ENCODE measurements at places on chromosomes 3 and 15.

DNA sequence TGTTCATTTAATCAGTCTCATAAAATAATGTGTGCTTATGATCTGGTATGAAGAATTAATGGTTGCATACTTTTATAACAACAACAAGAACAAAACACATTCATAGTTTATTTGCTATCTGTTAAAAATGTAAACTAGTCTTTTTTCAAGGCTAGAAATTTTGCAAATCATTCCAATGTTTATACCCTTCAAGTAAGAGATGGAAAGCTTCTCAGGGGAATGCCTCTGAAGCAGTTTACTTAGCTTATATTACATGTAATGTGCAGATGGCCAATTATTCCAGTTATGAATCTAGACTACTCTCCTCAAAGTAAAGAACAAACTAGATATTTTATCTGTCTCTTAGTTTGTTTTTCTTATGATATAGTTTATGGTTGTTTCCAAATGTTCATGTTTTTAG, 575.4 kb downstream of the NAALADL2 start:
- DNase-seq, result no peak

DNA sequence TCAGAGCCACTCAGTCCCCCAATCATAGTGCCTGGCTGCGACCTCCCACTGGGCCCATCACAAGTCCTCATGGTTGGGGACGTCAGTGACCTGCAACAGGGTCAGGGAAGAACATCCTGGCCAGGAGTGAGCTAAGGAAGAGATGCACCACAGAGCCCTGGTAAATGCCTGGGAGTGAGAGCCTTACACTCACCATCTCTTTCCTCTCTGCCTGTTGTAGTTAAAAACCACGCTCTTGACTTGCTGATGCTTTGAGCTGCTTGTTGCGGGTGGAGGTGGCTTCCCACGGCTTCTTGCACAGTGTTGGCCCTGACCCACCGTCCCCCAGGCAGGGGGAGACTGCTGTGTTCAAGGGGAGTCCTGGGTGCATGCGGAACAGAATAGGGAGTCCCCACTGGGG, 91.1 kb upstream of the RGMA start:
- no peak for DNase-seq

DNA sequence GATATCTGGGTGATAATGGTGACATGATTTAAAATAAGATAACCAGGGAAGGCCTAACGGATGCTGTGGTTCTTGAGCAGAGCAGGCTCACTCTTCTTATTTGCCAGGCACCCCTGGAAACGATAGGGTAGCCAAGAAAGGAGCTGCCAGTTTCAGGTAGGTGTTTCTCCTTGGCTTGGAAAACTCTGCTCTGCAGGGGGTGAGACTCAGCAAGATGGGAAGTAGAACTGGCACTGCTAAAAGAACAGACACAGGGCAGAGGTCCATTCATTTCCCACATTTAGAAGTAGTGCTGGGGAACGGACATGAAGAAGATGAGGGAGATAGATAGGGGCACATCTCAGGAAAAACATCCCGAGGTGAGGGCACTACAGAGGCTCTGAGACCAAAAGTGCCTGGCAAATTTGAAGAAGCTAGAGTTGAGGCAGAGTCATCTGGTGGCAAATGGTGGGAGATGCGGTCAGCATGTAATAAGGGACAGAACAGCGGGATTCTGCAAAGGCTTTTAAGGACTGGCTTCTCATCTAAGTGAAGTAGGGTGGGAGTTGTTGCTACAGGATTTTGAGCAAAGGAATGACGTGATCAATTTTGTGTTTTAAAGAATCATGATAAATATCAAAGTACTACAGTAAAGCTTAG, 323.4 kb upstream of the PLSCR5 start:
- no peak for DNase-seq

DNA sequence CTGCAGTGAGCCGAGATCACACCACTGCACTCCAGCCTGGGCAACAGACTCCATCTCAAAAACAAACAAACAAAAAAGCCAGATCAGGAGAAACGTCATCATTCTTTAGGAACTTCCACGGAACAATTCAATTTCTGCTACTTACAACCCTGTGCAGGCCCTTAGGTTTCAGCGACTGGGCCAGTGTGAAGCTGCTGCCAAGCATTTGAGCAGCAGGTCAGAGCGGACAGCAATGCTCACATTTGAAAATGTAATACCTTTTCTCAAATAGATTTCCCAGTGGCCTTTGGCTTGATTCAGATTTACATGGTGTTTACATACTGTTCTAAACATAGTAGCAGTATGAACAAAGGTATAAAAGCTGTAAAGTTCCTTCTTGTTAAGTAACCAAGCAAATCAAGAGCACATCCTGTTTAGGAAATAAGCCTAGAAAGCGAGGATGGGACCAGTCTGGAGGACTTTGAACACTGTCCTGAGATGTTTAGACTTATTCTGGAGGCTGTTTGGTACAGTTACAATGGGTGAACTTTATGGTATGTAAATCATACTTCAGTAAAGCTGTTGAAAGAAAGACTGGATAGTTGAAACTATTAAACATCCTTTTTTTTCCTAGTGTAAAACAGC, 141.2 kb downstream of the HCN4 start:
- no peak for DNase-seq

GRCh38 chr3:148092624-148093347, 604.9 kb upstream of the AGTR1 start:
- no peak for DNase-seq

DNA sequence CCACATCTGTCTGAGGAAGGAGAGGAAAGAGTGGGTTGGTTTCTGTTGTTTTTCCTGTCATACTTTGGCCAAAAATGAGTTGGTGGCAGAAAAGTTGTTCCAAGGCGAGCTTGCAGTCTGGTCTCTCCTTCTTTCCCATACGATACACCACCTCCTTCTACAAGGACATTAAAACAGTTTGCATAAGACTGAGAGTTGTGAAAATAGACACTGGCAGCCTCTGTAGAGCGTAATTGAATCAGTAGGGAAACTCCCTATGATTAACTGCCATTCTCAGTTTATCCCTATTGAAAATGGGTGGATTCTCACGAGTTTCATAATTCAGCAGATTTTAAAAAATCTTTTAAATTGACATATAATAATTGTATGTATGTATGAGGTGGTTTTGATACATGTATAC, 3.7 kb upstream of the LSG1 start:
- no peak for DNase-seq

DNA sequence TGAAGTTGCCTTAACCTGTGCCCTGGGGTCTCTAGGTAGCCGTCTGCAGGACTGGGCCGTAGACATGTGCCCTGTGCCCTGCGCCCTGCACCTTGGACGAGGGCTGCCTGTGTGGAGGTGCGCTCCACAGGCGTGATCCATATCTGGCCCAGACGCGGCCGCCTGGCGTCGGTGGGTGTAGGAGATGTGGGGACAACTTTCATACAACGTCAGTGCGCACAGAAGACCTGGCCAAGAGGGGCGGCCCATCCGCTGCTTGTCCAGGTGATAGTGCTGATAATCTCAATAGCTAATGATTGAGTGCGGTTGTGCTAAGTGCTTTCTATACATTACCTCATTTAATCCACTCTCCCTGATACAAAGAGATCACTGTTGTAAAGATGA, 665 bp upstream of the RASGRP1 start:
- no peak for DNase-seq

DNA sequence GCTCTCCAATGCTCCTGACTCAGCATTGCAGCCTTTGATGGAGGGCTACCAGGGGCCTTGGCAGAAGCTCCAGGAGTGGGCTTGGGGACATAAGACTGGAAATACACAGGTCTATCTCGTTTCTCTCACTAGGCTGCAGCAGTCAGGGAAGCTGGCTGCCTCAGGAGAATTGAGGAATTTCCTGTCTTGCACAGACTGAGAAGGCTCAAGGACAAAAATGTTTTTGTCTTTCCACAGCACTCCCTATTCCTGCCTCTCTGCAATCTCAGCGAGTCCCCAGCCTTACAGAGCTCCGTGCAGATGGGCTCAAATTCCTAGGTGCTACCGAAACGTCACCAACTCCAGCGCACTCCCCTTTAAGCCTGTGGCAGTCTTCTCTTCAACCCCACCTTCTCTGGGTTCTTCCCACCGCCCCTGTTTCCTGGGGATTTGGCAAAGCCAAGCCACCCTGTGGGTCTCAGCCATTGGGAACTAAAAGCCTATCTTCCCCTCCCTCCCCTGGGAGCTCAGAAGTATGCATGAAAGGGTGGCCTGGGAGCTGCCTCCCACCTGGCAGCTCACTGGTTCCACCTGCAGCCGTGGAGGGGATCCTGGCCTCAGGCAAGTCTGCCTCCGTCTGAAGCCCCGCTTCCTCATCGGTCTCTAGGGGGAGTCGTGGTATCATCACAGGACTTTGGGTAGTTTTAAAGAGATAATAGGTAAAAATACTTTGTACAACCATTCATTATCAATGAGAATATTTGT, 322.6 kb upstream of the FRG2C start:
- no peak for DNase-seq

GRCh38 chr3:16797831-16798230, 86.9 kb upstream of the PLCL2 start:
- DNase-seq, result no peak

- DNase-seq, result no peak
Observed at GRCh38 chr3:194383276-194383940, 13.9 kb upstream of the LRRC15 start.

DNA sequence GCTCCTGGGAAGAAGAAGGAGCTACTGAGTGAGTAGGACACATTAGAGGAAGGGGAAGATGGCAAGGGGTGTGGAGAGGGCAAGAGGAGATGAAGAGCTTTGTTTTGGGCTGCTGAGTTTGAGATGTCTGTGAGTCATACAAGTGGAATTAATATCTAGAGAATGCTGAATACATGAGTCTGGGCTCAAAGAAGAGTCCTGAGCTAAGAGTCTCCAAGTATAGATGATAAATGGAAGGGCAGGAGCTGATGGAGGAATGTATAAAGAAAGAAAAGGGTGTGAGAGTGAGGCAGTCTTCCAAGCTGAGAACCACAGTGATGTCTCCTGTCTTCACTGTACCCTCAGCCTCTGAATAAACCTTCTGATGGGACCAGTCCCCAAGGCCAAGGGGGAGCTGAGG, 205.5 kb upstream of the MRPL3 start:
- DNase-seq, result no peak

DNA sequence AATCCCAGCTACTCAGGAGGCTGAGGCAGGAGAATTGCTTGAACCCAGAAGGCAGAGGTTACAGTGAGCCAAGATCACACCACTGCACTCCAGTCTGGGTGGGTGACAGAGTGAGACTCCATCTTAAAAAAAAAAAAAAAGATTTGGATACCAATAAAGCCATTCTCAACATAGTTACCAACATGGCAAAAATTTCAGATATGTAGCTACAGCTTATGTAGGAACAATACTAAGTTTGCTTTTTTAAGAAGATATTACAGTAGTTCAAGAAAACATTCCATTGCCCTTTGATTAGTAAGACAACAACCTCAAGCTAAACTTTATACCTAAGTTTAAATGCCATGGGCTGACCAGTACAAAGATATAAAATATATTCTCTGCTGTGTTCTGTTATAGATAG, 34.4 kb downstream of the ZNF106 start:
- DNase-seq, result no peak

- DNase-seq, result no peak
Observed at GRCh38 chr3:25151281-25151902, 276.7 kb upstream of the RARB start.

DNA sequence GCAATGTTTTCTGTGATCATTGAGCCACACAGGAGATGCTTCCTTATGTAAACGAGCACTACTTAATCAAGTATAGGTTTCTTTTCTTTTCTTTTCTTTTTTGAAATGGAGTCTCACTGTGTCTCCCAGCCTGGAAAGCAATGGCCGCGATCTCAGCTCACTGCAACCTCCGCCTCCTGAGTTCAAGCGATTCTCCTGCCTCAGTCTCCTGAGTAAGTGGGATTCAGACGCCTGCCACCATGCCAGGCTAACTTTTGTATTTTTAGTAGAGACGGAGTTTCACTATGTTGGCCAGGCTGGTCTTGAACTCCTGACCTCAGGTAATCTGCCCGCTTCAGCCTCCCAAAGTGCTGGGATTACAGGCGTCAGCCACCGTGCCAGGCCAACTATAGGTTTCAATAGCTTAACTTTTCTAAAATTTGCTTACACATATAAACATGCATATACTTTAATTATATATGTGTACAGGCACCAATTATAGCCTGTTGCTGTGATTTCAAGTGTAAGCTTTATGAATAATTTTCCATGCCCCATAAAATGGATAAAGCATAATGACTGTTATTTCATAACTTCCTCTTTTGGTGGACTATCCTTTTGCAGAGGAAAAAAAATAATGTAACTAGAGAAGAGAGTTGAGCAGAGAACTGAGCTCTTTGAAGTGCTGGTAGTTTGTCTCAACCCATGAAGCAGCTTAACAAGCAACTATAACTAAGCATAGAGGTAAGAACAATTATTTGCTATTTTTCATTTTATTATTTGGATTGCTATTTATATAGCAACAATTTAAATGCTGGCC, 24.8 kb upstream of the MBNL1 start:
- DNase-seq, result no peak

DNA sequence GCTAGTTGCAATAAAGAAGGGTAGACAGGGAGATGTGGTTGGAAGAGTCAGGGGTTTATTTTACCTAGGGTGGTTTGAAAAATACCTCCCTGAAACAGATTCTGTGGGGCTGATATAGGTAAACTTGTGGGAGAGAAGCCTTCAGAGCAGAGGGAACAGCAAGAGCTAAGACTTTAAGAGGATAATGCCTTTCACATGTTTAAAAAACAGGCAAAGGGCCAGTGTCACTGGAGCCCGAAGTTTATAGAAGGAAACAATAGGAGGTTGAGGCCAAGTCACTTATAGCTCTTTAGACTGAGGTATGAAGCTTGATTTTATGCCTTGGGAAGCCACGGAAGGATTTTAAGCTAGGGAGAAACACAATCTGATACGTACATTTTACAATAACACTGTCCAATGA, 448.7 kb downstream of the TAFA4 start:
- DNase-seq, result no peak

DNA sequence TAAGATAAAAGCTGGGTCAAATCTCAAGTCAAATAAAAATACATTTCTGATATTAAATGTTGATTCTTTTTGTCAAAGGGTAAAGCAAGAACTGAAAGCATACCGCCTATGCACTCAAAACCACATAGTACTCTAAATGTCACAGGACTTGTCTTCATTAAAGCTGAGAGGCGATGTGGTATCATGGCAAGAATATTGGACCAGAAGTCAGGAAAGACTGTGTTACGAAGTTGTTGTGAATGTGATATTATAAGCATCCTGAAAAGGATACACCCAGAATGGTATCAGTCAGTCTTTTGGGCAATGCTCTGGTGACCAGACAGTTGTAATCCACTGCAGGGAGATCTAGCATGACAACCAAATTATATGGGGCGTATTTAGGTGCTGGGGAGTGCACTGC, 33.8 kb downstream of the TIGIT start:
- DNase-seq, result no peak

- DNase-seq, result no peak
Observed at GRCh38 chr3:155736381-155736780, 8.5 kb downstream of the PLCH1 start.

- DNase-seq, result no peak
Observed at GRCh38 chr3:130537673-130538304, 20.8 kb downstream of the COL6A6 start.

DNA sequence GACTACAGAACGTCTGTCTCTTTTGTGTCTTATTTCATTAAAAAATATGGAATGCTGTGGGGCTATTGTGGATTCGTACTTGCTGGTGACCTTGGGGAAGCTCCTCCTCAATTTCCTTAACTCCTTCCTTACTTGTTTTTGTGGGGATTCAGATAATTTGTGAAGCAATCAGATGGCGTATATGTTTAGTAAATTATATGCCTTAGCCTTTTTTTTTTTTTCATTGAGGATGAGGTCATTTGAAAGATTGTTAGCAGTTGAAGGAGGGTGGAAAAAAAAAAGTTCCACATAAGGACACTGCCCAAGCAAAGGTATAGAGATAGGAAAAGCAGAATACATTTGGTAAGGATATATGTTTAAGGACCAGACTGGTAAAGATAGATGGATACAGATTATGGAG, 3.3 kb downstream of the RNF13 start:
- DNase-seq, result no peak

All from Right ventricle myocardium inferior (tissue), 1 donor.